ENCODE measurements at places on chromosomes 11 and 22.

DNA sequence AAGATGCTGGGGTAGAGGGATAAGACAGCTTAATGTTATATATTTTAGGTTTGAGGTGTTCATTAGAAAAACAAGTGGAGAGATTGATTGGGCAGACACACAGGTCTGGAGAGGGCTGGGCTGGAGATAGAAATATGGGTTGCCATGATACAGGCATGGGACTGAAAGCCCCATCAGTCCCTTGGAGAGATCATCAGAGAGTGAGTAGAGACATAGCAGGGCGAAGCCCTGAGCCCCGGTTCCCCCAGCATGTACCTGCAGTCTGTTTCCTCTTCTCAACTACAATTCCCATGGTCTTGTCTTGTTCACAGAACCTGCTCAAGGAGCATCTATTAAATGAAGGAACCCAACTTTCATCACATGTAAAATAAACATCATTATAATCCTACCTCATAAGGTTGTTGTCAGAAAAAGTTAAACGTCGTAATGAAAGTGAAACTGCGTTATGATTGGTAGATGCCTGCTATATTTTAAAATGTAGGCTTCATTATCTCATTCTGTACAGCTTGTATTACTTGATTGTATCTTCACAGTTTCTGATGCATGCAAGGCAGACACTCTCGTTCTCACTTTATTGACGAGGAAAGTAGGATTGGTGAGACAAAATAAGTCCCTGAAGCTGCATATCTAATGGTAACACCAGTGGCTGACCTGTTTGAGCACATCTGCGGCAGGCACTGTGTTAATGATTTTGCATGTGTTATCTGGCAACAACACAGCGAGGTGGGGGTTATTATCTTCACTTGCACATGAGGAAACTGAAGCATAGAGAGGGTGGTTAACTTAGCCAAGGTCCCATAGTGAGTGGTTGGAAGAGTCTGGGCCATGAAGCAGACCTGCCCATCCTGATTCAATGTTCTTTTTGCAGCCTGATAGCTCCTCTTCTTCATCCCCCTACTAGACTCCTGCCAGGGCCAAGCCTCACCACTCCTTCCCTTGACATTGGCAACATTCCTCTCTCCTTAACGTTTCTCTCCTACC is 63.5 kb downstream of the ENDOD1 start:
- no peak for DNase-seq

DNA sequence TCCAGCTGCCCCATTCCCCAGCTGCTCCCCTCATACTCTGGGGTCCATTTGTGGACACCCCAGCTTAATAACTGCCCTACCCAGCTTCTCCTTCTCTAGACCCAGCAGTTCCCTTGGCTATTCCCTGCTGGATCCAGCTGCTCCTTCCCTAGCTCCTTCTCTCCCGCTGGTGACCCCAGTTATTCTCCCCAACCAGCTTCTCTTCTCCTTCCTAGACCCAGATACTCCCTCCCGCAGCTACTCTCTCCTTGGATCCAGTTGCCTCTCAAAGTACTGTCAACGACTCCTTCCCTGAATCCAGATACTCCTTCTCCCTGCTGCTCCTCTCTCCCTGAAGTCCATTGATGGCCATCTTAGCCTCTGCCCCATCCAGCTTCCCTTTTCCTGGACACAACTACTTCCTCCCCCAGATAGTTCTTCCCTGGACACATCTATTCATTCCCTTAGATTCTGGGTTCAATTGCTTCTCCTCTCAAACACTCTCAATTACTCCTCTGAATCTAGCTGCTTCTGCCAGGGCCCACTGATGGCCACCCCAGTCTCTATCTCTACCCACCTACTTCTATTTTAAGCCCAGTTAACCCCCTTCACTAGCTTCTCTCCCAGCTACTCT is 11.6 kb downstream of the SELENOM start:
- no peak for DNase-seq

GRCh38 chr22:23231471-23232093 is 51.3 kb downstream of the BCR start:
- DNase-seq = no peak

GRCh38 chr11:99585606-99586005 is 564.9 kb downstream of the CNTN5 start:
- DNase-seq = no peak

DNA sequence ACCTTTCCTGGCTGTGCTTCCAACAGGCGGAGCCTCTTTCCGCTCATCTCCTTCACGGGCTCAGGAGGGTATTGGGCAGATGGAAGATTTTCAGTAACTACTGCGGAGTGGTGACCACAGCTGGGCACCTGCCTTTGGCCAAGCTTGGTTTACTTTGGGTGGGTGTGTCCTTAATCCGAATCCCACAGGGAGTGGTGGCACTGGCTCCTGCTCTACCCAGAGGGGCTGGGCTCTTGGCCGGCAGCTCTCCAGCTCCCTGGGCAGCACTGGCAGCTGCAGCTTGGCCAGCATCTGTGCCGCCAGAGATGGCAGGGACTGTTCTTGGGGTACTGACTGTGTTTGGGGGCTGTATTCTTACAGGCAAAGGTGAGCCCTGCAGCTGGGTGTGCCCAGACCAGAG is 29.8 kb downstream of the BID start:
- DNase-seq = no peak

DNA sequence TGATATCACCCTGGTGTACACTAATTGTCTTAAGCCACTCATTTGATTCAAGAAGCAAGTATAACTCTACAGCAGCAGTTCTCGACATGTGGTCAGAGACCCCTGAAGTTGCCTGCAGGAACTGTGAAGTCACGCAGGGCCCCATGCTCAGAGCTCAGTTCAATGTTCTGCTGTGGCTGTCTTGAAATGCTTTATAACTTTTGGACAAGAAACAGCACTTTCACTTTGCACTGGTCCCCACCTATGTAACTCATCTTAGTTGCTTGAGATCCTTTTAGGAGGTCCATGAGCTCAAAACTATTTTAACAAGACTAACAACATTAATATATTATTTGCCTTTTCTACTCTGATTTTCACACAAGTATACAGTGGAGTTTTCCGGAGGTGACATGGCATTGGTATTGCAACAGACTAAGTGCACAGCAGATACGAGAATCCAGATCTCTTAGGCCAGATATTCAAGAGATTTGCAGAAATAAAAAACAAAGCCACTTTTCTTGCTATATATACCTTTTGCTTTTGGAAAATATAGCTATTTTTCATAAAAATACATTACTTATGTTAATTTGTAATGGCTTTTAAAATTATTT is 64.8 kb downstream of the PRR5L start:
- DNase-seq = no peak

DNA sequence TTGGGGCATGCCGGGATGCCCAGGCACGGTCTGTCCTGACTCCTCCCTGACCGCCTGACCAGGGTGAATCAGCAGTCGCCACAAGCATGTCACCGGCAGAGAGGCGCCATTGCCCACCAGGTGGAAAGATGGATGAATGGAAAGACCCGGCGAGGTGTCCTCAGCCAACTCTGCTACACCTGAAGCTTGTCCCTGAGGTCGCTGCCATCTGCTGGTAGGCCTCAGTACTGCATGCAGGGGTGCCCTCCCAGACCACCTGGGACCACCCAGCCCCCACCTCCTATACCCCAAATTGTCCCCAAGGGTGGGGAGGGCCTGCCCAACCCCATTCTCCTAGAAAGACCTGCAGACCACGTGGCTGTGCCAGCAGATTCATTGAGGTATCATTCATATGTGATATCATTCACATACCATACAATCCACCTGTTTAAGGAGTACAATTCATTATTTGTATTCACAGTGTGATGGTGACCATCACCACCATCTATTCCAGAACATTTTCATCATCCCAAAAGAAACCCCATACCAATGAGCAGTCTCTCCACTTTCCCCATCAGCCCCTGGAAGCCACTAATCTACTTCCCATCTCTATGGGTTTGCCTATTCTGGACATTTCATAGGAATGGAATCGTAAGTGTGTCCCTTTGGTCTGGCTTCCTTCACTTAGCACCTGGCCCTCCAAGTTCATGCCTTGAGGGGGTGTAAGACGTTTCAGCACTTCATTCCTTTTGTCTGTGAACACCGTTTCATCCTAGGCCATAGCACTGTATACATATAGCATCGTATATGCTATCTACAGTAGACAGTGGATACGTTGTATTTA is 17.5 kb downstream of the FGF3 start:
- DNase-seq = no peak

Data from AG09319 (cell line).